ENCODE measurements at places on chromosomes 16 and 17.

DNA sequence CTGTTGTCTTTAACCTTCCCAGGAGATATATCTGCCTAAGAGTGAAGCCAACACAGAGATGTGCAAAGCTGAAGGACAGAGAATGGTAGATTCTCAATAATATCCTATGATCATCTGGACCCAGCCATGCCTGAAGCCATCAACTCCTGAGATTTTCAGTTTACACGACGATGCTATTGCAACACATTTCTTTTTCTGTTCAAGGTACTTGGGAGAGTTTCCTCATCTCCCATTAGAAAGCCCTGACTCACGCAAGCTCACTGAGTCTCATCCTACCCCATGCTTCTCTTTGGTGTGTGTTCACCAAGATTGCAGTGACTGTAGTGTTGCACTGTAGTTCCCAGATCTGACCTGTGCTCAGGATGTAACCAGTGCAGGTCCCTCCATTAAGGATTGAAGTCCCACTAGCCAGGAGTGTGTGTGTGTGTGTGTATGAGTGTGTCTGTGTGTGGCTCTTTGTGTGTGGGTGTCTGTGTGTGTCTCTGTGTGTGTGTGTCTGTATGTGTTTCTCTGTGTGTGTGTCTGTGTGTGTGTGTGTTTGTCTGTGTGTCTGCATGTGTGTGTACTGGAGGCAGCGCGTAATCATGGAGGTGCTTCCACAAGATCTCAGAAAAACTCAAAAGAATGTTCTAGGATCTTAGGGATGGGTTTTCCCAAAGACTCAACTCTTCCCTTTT, 15.5 kb downstream of the CES1 start:
- no peak for DNase-seq

DNA sequence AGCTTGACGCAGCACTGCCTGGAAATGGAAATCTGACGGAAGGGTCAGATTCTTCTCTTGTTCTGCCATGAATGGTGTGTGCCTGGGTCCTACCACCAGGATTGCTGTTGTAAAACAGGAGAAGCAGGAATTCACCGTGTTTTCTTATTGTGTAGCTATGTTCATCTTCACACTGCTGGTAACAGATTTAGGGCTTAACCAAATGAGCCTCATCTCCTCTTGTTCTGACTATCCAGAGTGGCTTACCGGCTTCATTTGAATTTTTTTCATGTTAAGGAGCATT, 97.3 kb upstream of the CHMP6 start:
- no peak for DNase-seq

DNA sequence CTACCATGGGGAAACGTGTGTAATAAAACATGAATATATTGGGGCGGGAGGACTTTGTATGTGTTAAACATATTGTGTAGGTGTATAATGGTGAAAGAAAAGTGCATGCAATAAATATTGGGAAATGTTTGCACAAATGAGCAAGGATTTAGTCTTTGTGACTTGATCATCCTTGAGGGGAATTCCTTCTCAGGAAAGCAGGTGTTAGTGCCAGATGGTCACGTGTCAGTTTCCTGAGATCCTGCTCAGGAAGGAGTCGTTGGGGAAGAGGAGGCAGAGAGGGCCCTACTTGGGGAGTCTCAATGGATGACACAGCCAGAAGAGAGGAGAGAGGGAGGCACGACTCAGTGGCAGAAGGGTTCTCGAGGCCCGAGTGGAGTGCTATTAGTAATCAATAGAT, 53.2 kb downstream of the MSI2 start:
- no peak for DNase-seq

GRCh38 chr17:15965528-15965927, 20.6 kb downstream of the ADORA2B start:
- no peak for DNase-seq

- peak; percentile 99 for DNase-seq
Observed at GRCh38 chr17:1716912-1717695, 6.9 kb upstream of the TLCD2 start.

DNA sequence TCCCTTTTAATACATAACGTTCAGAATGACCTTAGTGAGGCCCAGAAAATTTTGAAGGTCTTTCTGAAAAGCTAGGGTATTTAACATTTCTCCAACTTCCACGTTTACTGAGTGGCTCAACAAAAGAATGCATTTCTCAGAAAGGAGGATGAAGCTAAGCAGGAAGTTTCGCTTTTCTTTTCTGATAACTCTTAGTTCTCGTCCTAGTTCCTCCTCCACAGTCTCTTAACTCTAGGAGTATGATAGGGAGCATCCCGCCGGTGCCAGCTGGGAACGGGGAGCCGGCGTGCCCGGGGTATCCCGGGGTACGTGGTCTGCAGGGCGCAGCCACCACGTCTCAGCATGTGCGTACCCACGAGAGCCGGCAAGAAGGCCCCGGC, 363 bp downstream of the KARS1 start:
- DNase-seq: no peak

DNA sequence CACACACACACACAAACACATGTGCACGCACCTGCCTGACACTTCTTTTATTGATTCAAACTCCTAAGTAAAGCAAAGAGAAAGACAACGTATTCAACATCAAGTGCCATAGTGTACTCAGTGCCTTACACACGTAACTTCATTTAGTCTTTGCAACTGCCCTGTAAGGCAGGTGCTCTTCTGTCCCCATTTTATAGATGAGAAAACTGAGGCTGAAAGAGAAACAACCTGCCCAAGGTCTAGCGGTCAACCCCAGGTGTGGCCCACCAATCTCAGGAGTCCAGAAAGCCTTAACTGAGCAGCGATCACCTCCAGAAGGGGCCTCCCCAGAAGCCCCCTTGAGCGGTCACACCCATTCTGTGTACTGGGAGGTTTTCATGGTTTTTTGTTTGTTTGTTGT, 10.3 kb upstream of the GSG1L start:
- DNase-seq: no peak

- peak; percentile 16 for DNase-seq
Observed at GRCh38 chr17:50396261-50397110, 837 bp downstream of the LRRC59 start.

DNA sequence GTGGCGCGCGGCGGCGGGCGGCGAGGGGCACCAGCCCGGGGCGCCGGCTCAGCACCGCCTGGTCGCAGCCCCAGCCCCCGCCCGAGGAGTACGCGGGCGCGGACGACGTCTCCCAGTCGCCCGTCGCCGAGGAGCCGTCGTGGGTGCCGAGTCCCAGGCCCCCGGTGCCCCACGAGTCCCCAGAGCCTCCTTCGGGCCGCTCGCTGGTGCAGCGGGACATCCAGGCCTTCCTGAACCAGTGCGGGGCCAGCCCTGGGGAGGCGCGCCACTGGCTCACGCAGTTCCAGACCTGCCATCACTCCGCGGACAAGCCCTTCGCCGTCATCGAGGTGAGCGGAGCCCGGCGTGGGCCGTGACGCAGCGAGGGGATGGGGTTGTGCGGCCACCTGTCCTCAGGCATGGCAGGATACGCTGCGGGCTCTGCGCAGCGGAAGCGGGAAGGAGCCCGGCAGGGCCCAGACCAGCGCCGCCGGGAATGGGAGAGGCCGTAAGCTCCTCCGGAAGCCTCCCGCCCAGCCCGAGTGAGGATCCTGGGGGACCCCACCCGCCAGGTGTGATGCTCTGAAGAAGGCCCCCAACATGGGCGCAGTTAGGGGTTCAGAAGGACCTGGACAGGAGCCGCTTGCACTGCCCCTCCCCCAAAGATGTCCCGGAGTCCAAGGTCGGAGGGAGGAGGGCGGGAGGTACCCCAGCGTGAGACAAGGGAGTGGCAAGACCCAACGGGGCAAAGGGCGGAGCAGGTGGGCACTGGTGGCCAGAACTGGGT, 522 bp downstream of the NAGS start:
- DNase-seq: no peak

DNA sequence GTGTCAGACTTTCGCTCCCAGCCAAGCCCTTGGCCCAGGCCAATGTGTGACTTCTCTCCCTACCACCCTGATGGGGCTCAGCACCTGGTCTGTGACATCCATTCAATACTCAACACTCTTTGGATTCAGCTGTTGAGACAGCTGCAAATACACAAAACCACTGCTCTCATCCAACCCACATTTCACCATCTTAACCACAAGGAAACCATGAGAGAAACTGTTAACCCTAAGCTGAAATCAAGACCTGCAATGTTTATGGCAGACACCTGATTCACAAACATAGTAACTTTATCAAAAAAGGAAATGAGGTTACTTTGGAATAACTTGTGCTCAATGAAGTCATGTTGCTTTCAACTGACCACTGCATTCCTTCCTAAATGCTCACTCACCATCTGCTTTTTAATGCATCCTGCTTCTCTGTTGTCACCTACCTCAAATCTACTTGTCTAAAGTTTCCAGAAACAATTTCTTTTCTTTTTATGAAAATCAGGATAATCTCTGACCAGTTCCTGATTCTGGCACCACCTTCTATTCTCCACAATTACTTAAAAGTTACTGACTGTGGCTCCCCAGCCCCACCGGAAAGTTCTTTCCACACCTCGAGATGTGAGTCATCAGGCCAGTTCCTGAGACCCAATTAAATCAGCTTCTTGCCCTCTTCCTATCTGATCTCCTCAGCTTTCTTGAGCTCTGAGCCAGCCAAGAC, 88.2 kb downstream of the NOG start:
- peak; percentile 94 for DNase-seq

- no peak for DNase-seq
Observed at GRCh38 chr17:28369684-28370034, 448 bp downstream of the VTN start.

DNA sequence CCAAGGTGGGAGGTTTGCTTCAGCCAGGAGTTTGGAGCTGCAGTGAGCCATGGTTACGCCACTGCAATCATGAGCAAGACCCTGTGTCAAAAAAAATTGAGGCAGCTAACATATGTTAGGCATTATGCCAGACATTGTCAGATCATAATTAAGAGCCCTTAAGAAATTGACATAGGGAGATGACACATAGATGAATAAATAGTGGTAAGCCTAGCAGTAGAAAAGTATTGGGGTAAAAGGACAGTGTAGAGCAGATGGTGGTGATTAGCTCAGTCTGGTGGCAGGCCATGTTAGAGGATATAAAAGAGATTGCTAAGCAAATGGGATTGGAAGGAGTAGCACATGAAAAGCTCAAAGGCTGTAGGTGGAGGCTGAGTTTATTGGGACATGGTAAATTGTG, 22.6 kb downstream of the SRCAP start:
- DNase-seq: no peak

DNA sequence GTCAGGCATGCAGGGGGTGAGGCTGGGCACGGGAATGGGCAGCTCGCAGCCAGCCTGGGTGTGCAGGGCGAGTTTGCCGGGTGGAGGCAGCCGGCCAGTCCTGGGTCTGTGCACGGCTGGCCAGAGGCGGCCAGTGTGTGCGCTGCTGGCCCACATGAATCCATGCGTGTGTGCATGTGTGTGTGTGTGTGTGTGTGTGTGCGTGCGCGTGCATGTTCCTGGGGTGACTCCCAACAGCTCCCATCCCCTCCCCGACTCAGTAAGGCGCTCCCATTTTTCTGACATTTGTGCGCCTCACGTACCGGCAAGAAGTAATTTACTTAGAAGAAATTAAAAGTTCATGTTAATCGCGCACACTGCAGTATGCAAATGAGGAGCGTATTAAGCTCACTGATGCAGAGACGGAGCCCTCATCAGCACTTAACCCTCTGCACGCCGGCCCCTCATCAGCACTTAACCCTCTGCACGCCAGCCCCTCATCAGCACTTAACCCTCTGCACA, 55.4 kb upstream of the ACSF3 start:
- no peak for DNase-seq

DNA sequence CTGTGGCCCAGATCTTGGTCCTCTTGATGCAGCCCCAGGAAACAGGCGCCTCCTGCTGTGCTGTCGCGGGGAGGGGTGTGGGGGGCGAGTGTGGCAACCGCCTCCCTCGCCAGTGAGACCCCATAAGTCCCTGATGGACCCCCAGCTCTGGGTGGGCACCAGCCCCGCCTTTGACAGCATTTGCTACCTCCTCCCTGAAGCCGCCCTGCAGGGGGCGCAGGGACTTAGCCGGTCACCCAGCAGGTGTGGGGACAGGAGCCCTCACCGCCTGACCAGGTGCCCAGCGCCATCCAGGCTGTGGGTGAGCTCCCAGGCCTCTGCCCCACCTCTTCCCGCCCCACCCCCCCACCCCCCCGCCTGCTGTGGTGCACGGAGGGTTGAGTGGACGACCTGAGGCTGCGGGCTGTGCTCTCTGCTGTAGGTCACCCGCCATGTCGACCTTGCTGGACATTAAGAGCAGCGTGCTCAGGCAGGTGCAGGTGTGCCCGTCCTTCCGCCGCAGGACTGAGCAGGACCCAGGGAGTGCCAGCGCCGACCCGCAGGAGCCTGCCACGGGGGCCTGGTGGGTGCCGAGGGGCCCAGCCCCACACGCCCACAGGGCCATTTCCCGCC, 4.8 kb downstream of the BAIAP3 start:
- DNase-seq: no peak

DNA sequence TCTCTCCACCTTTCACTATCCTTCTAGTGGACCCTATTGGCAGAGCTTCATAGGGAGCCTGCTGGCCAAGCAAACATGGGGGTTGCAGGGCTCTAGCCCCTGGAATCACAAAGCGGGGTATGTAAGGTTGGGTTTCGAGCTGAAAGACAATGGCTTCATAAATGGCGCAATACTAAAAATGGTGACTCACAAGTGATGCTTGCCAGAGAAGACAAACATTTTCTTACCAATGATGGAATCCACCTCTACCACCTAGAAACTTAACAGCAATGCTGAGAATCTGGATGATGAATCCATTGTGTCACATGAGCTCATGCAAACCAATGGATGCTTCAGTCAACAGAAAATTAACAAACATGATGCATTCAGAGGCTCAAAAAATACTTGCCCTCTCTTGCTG, 375.3 kb upstream of the PSMD7 start:
- no peak for DNase-seq

Measured in astrocyte of the cerebellum (primary cell).